ENCODE measurements at places on chromosomes 6 and 20. TPM values are rescaled to one million over a fixed set of nuclear protein-coding genes. Genes with fewer than 3 reads are reported as not detected.

ZSCAN16 gene
- 3.0 TPM for total RNA-seq

PRR18 gene
- total RNA-seq = 0.70 TPM

ETV7 gene
- total RNA-seq = not detected

TSPO2 gene
- not detected for total RNA-seq

TRIM31 gene
- total RNA-seq = not detected

SLC24A3 gene
- total RNA-seq = not detected

NOX3 gene
- total RNA-seq = not detected

HAO1 gene
- total RNA-seq = not detected

Measured in chondrocyte (in vitro differentiated cells).